SJCRH30 (cell line): ENCODE measurements at places on chromosomes 13 and 19.

GRCh38 chr19:57473646-57474045 is 3.7 kb downstream of the ZNF772 start:
- DNase-seq: no peak

DNA sequence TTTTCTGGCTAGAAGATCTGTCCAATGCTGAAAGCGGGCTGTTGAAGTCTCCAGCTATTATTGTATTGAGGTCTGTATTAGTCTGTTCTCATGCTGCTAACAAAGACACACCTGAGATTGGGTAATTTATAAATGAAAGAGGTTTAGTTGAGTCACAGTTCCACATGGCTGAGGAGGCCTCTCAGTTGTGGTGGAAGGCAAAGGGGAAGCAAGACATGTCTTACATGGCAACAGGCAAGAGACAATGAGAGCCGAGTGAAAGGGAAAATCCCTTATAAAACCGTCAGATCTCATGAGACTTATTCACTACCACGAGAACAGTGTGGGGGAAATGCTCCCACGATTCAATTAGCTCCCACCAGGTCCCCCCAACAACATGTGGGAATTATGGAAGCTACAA is 980.4 kb downstream of the SLITRK5 start:
- no peak for DNase-seq

- DNase-seq: no peak
Measured at GRCh38 chr13:109790086-109790485, 3.7 kb upstream of the IRS2 start.

GRCh38 chr13:22073718-22074117 is 402.8 kb downstream of the FGF9 start:
- DNase-seq: no peak

- no peak for DNase-seq
Measured at GRCh38 chr13:91904597-91904996, 506.2 kb downstream of the GPC5 start.

- no peak for DNase-seq
Measured at GRCh38 chr13:49307365-49307764, 59.6 kb downstream of the CDADC1 start.

DNA sequence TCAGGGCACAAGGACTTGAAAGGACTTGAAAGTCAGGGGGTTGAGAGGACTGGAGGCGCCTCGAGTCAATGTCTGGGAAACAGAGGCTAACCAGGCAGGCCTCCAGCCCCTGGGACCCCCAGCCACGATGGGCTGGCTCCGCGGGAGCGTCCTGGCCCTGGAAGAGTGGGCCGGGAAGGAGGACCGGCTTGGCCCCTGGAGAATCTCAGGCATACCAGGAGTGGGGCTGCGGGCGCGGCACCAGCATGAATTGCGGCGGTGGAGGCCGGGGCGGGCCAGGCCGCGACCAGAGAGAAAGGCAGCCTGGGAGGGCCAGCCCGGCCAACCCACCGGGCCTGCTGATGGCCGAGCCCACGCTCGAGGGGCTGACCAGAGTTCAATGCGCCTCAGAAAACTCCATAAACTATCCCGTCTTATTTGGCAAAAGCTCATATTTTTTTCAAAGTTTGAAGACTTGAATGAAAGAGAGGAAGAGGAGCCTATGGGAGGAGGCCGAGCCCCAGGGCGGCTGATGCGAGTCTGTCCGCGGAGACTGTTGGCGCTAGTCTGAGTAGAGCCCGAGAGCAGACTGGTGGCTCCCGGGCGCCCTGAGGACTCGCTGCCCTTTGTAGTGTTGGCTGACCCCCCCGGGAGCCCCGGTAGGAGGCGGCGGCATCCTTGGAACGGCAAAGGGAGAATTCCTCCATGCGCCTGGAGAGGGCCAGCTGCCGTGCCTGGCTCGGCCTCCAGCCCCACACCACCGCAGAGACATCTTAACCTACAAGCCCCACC is 68.0 kb downstream of the MLLT1 start:
- DNase-seq: no peak

GRCh38 chr19:47002853-47003610 is 16.6 kb upstream of the NPAS1 start:
- DNase-seq: no peak

DNA sequence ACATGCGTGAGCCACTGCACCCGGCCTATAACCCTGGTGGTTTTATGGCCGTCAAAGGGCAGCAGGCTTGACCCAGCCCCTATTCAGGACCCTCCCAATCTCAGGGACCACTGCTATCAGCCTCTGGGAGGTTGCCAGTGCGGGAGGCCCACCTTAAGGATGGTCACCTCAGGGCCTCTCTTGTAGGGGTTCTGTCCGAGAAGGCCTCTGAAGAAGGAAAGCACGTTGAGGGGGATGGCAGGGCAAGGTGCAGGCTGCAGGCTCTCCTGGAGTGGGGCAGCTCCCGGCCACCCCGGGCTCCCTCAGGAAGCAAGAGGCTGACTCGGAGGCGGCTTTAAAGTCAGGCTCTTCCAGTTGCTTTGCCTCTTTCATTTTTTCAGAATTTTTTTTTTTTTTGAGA is 6.0 kb upstream of the GRTP1 start:
- DNase-seq: no peak

DNA sequence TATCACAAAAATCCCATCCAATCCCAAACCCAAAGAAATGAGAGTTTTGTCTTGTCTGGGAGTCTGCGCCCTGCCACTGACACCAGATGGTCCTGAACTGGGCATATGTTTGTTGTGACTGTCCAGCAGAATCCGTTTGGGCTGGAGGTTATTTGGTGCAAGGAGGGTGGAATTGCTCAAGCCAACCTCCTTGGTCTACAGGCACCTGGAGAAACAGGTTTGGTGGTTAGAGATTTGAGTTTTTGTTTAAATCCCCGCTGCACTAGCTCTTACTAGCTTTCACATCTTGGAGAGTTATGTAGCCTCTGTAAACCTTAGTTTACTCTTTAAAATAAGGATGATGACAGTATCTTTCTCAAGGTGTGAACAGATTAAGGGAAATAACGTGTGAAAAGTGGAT is 101.7 kb downstream of the SLC7A1 start:
- DNase-seq: no peak

GRCh38 chr19:57566396-57567265 is 7.0 kb upstream of the ZNF550 start:
- DNase-seq: peak; percentile 29

DNA sequence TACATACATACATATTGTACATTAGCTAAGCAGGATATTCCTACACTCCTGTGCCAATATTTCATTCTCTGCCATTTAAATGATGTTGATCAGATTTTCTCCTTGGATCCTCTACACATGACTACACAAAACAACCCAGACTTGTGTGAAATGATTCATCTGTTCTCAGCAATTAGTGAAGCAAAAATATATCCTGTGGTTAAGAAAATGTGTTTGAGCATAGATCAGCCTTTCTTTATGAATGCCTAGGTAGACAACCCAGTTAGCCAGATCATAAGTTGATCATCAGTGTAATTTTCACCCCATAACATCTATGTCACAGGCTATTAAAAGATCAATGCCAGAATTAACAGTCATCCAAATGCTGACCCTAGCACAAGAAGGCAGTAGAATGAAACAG is 275.2 kb upstream of the EDNRB start:
- DNase-seq: no peak

GRCh38 chr13:106505732-106506131 is 29.7 kb downstream of the EFNB2 start:
- no peak for DNase-seq

DNA sequence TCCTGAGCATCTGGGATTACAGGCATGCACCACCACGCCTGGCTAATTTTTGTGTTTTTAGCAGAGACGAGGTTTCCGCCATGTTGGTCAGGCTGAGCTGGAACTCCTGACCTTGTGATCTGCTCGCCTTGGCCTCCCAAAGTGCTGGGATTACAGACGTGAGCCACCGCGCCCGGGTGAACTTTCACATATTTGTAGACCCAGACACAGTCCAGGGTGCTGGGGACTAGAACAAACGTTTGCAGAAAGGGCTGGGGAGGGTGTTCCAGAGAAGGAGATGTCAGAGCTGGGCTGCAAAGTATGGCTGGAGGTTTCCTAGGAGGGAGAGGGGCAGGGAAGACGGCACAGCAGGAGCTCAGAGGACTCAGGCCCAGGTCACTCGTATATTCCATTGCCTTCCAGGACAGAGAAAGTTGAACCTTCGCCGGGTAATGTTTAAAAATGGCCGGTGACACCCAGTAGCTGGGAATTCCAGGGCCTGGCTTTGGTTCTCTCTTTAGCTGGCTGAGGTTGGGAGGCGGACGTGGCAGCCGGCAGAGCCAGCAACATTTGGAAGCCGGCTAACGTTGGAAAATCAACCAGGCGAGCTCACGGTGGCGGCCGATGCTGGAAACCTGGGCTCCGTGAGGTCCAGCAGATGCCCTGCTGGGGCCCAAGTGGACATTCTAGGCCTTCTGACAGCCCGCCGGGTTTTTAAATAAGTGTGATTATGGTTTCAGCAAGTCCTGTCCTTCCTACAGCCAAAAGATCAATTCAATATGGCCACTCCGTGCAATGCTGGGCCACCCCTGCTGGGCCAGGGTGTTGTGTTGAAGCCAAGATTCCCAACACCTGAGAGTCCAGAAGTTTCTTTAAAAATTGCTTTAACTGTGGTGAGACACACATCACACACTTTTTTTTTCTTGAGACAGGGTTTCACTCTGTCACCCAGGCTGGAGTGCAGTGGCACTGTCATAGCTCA is 41.5 kb downstream of the NFIC start:
- DNase-seq: no peak

DNA sequence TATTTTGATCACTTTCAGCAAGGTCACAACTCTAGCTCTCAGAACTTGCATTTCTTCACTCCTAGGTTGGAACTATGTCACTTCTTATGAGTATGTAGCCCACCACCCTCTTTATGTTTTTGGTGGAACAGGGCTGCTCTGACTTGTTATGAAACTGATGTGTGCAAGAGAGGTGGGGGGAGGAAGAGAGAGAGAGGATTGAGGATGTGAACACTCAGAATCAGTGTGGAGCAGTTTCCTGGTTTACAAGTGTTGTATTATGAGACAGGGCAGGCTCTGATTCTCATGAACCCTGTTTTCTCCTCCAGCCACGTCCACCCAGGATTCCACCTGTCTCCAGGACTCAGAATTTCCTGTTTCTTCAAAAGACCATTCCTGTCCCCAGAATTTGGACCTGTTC is 16.1 kb downstream of the ZNF317 start:
- DNase-seq: no peak

DNA sequence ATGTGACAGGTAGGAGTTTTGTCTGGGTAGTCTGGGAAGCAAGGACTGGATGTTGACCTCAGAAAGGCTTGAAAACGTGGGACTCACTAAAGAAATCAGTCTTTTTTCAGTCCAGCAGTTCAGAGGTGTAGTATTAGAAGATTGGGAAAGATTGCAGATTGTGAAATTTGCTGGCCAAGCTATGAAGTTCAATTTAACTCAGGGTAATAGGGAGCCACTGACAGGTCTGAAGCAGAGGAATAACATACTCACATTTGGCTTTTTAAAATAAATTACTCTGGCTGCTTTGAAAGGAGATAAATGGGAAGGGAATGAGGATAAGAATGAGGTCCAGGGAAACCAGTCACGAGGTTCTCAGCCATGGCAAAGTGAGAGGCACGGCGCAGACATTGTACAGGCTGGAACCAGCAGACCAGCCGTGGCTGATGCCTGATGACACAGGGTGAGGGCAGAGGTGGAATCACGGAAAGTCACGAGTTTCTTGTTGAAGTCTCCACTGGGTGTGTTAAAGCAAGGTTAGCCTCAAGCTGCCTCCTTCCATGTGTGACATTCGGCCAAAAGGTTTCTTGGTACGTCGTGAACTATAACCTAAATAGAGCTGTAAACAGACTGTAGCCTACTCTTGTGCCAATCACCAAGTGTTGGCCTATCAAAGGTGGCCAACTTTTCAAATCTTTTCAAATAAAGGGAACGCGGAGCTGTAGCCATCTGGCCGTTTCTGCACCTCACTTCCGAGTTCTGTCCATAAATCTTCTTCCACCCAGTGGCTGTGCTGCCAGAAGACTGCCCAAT is 377.6 kb downstream of the IRS2 start:
- DNase-seq: no peak

- no peak for DNase-seq
Measured at GRCh38 chr19:1363599-1363998, 20.1 kb upstream of the NDUFS7 start.

DNA sequence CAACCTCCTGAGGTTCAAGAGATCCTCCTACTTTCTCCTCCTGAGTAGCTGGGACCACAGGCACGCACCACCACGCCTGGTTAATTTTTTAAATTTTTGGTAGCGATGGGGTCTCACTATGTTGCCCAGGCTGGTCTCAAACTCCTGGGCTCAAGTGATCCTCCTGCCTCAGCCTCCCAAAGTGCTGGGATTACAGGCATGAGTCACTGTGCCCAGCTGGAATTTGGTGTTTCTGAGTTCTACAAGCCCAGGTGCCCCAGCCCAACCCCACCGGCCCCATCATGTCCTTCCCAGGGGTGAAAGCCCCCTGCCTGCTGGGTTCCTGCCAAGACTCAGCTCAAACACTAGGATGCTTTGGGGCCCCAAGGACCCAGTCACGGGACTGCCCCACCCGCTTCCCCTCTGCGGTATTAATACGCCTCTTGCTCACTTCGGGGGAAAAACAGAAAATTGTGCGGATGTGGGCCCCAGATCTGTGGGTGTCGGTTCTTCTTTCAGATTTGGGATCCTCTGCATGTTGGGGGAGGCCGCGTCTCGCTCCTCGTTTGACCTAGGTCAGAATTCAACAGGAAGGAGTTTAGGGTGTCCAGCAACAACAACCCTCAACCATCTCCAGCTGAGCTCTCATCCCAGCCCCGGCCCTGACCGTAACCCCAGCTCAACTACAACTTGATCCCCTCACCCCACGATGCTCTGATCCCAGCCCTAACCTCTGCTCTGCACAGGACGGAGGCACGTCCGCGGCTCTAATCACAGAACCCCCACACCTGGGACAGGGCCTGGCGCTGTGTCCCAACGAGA is 3.7 kb upstream of the FCER2 start:
- DNase-seq: no peak

GRCh38 chr19:55247621-55248099 is 11.2 kb downstream of the PPP6R1 start:
- no peak for DNase-seq

GRCh38 chr13:70490320-70490935 is 382.2 kb upstream of the KLHL1 start:
- DNase-seq: no peak

DNA sequence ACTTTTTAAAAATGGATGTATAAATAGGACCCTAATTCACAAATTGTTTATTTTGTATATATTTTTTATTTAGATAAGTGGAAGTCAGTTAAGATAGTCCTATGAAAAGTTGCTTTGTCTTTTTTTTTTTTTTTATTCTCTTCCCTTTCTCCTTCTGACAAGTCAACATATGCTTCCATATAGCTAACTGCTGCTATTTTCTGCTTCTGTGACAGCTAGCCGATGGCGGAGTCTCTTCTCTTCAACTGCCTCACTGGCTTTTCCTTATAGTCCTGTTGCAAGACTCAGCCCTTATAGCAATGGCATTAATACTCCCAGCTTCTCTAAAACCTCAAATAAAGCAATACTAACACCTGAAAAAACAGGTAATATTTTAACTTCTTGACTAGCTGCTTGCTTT is 45.3 kb downstream of the SLAIN1 start:
- DNase-seq: no peak

DNA sequence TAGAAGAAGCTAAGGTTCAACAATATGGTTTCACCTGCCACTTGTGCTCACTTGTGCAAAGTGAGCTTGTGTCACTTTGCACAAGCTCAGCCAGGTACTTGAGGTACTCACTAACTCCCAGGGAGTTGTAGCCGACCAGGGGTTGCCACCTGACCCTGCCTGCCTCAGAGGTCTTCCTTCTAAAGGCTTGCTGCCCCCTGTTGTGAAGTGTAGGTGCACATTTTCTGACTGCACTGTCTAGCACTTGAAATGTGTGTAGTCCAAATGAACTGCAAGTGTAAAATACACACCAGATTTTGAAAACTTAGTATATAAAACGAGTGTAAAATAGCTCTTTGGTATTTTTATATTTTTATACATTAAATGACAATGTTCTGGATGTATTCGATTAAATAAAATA is 230.8 kb downstream of the DLEU7 start:
- DNase-seq: no peak
